Retinal pigment epithelial cell (primary cell): ENCODE measurements at places on chromosomes 1 and 21.

DNA sequence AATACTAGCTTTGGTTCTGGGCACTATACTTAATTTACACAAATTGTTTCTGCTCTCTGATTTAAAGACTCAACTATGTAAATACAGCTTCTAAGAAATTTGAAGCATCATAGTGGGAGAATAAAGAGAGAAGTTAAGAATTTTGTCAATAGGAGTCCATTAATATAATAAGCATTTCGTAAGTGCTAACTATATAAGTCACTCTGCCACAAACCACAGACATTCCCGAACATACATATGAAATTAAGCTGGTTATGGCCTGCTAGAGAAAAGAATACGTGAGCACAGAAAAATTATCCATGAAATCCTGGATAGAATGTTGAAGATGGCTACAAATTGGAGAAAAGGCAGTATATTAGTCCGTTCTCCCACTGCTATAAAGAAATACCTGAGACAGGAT lies 526.2 kb downstream of the MRPL39 start:
- DNase-seq, result no peak

- no peak for DNase-seq
Measured at GRCh38 chr1:220983877-220984635, 104.8 kb downstream of the HLX start.

GRCh38 chr1:17206196-17206595 lies 1.3 kb downstream of the PADI1 start:
- no peak for DNase-seq

DNA sequence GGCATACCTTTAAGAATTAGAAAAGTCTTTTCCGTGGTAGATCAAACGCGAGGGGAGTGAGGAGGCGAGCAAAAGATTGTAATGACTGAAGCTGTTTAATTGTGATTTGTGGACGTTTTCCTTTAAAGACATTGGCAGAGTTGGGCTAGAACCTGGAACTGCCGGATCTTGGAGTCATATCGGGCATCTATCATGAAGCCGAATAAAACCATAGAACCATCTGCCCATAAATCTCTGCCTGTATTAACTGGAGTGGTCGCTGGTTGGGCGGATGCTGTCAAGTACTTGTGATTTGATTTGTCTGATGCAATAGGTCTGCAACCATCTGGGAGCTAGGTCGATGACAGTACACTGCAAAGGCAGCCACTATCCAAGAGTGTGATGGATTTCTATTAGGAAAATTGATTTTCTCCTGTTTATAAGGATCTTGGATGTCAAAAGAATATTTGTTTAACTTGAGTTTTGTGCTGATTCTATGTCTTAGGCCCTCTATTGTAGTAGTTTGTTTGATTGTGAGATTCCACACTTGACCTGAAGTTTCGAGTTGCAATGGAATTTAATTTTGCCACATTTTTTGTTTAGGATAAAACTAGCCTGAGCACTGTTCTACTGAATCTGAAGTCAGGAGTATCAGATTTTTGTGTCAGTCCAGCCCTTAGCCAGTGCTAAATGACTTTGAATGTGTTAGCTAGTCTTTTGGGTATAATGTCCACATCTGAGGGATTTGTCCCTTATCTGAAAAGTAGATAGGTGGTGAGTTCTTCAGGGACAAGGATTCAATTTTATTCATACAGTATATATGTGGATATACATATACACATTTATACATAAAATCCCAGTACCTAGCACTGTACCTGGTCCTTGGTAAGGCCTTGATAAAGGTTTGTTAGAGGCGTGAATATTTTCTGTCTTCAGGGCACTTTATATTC lies 1.2 kb downstream of the SARS1 start:
- peak; percentile 52 for DNase-seq

GRCh38 chr1:226121587-226122400 lies 59.3 kb downstream of the H3-3A start:
- DNase-seq, result no peak

- DNase-seq, result no peak
Measured at GRCh38 chr1:59138402-59138801, 158.5 kb upstream of the FGGY start.
